ENCODE measurements at places on chromosomes 1 and 21. TPM values are rescaled to one million over a fixed set of nuclear protein-coding genes. Genes with fewer than 3 reads are reported as not detected.
A peak's percentile ranks its signal among the peaks of the same experiment; 100 is the strongest.

STX12 gene
- total RNA-seq: 43.0 TPM

LCE1C gene
- not detected for total RNA-seq

CNTN2 gene
- total RNA-seq: not detected

SH2D2A gene
- total RNA-seq: not detected

GRCh38 chr1:167786502-167786901 is 64.7 kb downstream of the MPZL1 start:
- no peak for DNase-seq

- no peak for DNase-seq
These were observed 69.9 kb upstream of the COG2 start for GRCh38 chr1:230572121-230573105.

- DNase-seq: peak; percentile 9
These were observed 110.3 kb downstream of the ZNF281 start for GRCh38 chr1:200299571-200299970.

DNA sequence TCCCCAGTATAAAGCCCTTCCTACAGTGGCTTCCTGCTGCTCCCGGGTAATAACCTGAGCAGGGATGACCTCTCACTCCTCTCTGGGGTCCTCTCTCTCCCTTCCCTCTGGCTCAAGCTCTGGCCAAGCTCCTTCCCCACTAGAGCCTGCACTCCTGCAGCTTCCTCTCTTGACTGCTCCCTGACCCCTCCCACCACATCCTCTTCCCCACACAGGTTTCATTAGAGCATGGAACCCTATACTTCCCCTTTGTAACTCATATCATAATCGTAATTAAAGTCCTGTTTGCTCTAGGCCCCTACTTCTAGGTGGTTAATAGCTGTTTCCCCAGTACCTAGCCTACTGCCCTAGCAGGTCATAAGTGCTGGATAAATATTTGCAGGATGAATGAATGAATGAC is 146.2 kb downstream of the C1orf21 start:
- DNase-seq: no peak

- no peak for DNase-seq
These were observed 11.3 kb downstream of the NFIA start for GRCh38 chr1:61093525-61094137.

GRCh38 chr1:26771285-26771642 is 16.5 kb upstream of the PIGV start:
- no peak for DNase-seq

DNA sequence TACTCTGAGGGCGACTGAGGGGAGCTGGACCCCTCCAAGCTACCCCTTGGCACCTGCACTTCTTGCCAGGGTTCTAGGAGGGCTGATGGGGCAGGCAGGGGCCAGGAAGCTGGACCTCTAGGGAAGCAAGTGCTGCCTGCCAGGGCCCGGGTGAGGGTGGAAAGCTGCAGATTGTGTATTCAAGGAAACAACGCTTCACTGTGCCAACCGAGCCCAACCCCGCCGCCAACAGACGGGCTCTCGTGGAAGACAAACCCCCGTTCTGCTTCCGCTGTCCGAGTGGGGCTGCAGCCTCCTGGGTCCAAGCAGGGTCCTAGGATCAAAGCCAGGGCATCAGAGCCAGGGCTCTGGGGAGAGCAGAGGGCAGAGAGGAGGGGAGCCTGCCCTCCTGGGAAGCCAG is 3.2 kb downstream of the EFHD2 start:
- no peak for DNase-seq

DNA sequence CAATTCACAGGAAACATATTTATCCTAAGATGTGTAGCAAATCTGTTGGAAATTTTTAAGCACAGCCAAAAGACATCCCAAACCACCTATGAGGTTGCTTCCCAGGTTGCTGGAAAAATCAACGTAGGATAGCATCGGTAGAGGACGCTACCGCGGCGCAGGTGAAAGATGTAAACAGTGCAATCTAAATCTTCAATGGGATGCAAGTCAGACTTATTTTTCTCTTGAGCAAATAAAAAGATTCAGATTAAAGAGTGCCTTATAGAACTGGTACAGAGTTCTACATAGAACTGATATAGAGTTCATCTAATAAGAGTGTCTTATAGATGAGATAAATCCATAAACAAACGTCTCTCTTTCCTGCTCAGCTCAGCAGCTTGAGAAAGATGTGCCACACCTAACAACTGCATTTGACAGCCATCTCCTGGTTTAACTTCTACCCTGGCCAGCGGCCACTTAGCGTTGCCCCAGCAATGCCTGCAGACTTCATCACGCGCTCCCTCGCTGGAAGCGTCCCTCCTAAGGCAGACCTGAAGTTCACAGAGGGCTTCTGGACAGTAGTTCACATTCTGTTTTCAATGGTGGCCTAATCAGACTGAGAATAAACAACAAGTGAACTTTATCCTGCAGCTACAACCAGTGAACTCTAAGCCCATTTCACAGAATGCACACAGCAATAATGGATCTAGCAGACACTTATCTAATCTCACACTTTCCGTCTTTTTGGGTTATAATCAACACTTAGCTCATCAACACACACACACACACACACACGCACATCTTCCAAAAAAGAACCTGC is 164.5 kb downstream of the TOMM20 start:
- no peak for DNase-seq

DNA sequence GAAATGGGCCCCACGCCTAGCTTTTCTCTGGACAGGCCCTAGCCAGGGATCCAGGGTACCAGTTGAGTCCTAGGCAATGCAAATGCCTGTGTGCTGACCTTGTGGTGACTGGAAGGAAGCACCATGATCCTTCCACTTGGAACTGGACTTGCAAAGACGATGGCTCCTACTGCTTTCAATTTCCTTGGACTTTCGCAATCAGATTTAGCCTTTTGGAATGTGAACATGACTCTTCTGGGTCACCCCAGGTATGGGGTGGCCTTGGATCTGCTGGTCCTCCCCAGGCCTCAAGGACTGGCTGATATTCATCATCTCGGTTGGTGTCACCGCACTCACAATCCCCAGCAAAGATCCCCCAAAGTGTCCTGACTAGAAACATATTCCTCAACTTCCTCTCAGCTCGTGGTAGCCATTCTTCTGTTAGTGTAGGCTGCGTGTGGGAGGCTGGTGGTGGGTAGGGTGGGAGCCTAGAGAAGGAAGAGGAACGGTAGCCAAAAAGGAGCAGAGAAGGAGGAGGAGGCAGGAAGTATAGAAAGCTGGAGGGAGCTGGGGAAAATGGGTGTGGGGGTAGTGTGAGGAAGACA is 130.5 kb downstream of the PPIAL4G start:
- no peak for DNase-seq

GRCh38 chr1:9902060-9902452 is 8.0 kb downstream of the CTNNBIP1 start:
- DNase-seq: no peak

DNA sequence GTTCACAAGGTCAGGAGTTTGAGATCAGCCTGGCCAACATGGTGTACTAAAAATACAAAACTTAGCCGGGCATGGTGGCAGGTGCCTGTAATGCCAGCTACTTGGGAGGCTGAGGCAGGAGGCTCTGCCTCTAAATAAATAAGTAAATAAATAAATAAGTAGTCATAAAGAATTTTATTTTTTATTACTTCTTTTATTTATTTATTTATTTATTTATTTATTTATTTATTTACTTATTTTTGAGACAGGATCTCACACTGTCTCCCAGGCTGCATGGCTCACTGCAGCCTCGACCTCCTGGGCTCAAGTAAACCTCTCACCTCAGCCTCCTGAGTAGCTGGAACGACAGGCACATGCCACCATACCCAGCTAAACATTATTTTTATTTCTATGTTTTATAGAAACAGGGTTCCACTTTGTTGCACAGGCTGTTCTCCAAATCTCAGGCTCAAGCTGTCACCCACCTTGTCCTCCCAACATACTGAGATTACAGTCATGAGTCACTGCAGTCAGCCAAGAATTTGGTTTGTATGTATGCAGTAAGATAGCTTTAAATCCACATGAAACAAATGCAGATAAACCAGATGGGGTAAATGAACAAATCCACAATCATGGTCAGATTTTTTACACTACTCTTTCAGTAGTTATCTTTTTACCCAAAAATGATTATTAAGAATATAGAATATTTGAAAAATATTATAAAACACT is 523.3 kb upstream of the RGS18 start:
- no peak for DNase-seq
